ENCODE measurements at places on chromosomes 11 and 22. TPM values are rescaled to one million over a fixed set of nuclear protein-coding genes. Genes with fewer than 3 reads are reported as not detected.
A peak's percentile ranks its signal among the peaks of the same experiment; 100 is the strongest.

DNAJB13 gene
- total RNA-seq, result 1.1 TPM

CBLIF gene
- total RNA-seq, result not detected

PRMT3 gene
- total RNA-seq, result 24.0 TPM

TTC17 gene
- 79.0 TPM for total RNA-seq

SLC1A2 gene
- total RNA-seq, result 0.40 TPM

DNA sequence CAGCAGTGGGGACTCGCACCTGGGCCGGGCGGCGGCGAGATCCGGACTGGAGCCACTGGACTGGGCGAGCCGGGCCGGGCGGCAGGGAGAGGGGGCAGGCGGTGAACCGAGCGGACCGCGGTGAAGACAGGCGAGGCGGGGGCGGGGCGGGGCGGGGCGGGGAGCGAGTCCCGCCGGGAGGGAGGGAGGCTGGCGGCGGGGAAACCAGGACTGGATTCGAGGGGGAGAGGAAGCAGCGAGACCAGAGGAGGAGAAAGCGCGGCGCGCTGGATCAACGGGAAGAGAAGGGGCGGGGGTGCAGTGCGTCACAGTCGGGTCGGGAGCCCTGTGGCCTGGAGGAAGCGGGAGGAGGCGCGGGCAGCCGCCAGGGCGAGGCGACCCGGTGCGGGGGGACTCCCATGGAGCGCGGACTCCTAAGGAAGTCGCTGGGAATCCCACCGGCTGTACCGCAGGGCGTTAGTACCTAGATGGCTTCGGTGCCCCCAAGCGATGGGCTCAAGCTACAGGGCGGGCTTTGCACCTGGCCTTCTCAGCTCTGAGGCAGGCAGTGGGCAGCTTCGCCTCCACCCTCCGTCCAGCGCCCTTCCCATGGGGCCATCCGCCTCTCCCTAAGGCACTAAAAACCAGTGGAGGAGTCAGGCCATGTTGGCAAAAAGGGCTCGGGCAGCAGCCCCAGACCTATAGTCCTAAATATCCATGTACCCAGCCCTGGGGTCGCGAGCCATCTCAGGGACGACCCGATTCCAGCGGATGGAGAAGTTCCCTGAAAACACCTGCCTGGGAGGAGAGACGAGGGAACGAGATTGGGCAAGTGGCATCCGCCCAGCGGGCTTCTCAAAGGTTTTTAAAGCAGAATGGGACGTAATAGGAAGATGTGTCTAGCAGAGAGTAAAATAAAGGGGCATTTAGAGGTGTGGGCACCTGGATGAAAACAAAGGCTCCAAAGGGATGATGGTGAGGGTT, at the start of gene TMEM121B:
Gene TMEM121B, minus strand, starts transcription at position 128 of the 963 bp plus-strand sequence. CDS start 233 bp downstream, outside the sequence.
- DNase-seq, result peak; percentile 59

GRCh38 chr11:18865261-18865660, 73.7 kb upstream of the PTPN5 start:
- DNase-seq, result no peak

- peak; percentile 57 for DNase-seq
Observed at GRCh38 chr11:84564180-84564866, 1062.8 kb downstream of the DLG2 start.

DNA sequence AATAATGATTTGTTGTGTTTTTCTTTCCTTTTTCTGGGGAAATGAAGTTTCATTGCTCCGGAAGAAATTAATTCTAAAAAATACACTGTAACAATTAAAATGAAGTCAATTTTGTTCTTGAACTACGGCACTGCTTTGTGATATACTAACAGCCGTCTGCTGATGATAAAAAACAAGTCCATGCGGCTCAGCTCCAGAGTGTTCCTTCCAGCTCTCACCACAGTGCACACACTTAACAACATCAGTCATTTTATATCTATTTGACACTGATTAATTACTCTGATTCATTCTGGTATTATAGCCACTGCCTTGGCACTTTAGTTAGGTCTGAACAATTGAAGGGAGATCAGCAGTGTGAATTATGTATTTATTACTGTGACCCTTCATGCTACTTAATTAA, 97.4 kb upstream of the SLC6A5 start:
- no peak for DNase-seq

DNA sequence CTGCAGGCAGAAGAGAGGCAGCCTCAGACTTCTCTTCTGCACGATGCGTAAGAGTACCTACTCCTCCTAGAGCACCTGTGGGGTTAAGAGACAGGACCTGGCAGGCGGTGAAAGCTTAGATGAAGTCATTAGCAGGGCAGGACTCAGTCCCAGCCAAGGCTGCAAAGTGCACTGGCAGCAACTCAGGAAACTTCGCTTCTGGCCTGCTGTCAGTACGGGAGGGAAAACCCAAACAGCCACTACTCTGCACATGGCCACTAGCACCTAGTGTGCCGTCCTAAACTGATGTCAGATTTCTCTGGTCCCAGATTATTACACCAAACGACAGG, 8.8 kb upstream of the KLHL35 start:
- no peak for DNase-seq

DNA sequence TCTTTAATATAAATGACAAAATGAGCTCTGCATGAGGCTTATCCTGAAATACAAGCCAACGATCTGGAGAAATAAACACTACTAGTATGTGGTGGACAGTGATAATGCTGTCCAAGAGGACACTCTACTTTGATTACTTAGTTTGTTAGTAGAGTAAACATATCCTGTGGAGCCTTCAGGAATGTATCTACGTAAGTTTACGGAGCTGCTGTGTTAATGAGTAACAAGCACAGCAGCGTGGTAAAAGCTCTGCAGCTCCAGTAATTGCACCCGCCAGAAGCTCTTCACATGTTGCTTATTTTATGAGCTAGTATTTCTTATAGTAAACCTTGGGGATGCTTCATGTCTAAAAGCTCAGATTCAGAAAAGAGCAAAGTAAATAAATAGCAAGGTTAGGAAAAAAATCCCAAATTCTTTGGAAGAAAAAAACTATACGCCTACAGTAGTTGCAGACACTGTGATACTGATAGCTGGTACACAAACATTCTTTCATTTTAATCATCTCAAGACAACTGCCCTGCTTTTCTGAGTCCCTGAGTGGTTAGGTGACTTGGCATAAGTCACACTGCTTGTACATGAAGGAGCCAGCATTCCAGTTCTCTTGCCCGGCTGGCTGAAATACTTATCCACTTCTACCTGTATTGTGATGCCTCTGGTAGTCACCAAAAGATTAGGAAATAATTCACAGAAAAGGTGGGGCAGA, 32.7 kb upstream of the CCDC34 start:
- DNase-seq, result peak; percentile 39

GRCh38 chr11:45133878-45134277, 12.6 kb upstream of the PRDM11 start:
- no peak for DNase-seq

- DNase-seq, result no peak
Observed at GRCh38 chr11:95253141-95253540, 22.1 kb upstream of the SESN3 start.

- DNase-seq, result peak; percentile 28
Observed at GRCh38 chr11:119056421-119056999, 495 bp downstream of the HYOU1 start.

- no peak for DNase-seq
Observed at GRCh38 chr22:37048133-37048532, 3.4 kb upstream of the KCTD17 start.

GRCh38 chr11:25970726-25971508, 361.0 kb upstream of the ANO3 start:
- peak; percentile 2 for DNase-seq

GRCh38 chr11:126868741-126869140, 131.8 kb downstream of the KIRREL3 start:
- DNase-seq, result no peak

Measured in Calu3 (cell line).